ENCODE measurements at places on chromosomes 4 and X.
A peak's percentile ranks its signal among the peaks of the same experiment; 100 is the strongest.

DNA sequence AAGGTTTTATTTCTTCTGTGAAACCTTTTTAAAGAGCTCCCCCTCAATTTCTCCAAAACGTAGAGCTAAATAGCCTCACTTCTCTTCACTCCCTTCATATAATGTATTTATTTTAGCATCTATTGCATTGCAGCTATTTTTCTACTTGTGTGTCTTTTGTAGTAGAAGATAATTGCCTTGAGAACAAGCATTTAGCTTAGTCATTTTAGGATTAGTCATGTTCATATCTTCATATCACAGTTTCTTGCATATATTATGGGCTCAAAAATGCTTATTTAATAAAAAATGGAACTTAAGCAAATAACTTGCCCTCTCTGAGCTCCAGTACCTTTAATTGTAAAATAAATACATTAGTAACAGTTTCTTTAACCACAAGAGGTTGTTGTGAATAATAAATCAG lies 72.1 kb upstream of the SPANXC start:
- DNase-seq = no peak

DNA sequence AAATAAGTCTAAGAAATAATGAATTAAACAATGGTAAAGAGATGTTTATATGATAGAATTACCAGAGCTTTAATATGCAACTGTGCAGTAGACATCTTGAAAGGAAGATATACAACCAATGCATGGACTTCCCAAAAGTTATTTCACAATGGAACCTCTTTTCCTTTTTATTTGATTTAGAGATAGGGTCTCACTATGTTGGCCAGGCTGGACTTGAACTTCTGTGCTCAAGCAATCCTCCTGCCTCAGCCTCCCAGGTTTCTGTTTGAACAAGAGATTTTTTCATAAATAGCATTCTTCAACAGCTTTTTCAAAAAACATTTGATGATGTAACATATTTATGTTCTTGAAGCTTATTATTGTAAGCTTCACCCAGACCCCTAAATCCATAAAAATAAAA lies 72.0 kb downstream of the LRBA start:
- DNase-seq = no peak

GRCh38 chrX:19361701-19362100 lies 18.0 kb downstream of the PDHA1 start:
- DNase-seq = no peak

GRCh38 chrX:150438165-150438564 lies 75.0 kb downstream of the MAMLD1 start:
- no peak for DNase-seq

DNA sequence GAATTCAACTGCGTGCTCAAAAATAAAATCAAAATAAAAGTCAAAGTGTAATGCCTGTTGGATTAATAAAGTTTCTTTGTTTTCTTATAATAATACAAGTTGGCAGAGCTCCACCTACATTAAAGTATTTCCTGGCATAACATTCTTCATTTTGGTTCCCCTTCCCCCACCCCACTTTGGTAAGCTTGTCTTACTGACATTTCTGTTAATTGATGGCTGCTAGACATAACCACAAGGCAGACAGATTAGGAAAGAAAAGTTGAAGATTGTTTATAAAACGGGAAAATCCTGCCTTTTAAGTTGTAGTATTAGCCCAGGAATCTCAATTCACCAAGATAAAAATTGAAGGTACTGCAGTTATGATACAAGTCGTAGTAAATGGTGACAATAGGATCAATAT lies 246.5 kb upstream of the RPS6KA3 start:
- DNase-seq = no peak

GRCh38 chr4:185232370-185232769 lies 23.0 kb downstream of the SNX25 start:
- no peak for DNase-seq

GRCh38 chr4:150782311-150782710 lies 200.4 kb downstream of the MAB21L2 start:
- no peak for DNase-seq

- no peak for DNase-seq
Observed at GRCh38 chrX:147890756-147891155, 21.0 kb upstream of the FMR1 start.

DNA sequence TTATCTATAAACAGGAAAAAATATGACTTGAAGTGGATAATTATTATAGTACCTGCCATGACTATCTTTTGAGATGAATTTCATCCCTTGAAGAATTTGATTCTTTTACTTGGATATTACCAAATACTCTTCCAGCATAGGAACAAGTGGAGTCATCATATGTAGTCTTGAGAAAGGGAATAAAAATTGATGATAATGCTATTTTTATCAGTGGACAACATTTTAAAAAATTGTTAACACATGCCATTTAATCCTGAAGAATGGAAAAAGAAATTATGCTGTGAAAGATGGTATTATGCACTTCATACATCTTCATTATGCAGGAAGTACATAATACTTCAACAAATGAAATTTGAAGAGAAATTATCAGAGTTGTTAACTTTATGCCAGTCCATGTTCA lies 83.6 kb downstream of the ITIH6 start:
- no peak for DNase-seq

GRCh38 chrX:154441984-154442707 lies 1.8 kb upstream of the FAM50A start:
- no peak for DNase-seq

- DNase-seq = no peak
Observed at GRCh38 chr4:16205298-16206164, 20.7 kb downstream of the TAPT1 start.

DNA sequence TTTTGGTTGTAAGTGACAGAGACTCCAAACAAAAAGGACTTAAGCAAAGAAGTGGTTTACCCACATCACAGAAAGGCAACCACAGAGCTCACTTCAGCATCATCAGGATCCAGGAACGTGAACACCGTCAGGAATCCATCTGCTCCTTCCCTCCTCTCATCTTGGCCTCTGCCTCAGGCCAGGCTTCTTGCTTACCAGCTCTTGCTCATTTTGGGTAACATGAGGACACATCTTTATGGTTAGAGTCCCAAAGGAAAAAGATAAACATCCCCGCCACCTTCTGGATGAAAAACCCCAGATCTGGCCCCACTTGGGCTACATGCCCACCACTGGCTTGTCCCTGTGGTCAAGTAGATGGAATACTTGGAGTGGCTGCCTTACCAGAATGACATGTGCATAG lies 176.8 kb upstream of the RPL34 start:
- DNase-seq = no peak

DNA sequence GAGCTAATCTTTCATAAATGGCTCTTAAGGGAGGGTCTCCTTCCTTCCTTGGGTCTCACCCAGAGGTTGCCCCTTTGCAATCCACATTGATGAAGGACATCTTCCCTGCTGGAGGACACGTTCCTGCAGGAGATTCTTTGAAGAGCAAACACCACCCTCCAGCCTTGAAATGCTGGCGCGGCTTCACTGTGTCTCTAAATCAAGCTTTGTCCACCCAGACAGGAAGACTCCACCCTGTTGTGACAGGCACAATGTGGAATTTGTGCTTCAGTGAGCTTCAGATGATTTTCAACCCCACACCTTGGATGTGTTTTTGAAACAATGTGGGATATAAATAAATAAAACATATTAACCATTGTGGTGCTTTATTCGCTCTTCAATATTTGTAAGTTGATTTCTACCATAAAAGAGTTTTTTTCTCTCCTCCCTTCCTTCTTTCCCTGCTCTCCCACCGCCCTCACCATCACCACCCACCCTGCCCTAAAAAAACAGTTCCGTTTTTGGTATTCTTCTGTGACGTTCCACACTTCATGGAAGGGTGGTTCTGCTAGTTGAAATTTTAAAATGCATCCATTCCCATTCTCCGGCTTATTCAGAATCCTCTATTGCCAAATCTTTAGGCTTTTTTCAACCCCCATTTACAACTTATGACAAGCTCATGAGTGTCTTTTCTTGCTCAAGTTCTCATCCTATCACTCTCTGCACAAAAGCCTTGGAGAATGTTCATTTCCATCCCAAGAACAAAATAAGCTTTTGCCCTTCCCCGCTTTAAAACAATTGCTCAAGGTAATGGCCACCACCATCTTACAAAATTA lies 264.3 kb downstream of the RAPGEF2 start:
- no peak for DNase-seq

DNA sequence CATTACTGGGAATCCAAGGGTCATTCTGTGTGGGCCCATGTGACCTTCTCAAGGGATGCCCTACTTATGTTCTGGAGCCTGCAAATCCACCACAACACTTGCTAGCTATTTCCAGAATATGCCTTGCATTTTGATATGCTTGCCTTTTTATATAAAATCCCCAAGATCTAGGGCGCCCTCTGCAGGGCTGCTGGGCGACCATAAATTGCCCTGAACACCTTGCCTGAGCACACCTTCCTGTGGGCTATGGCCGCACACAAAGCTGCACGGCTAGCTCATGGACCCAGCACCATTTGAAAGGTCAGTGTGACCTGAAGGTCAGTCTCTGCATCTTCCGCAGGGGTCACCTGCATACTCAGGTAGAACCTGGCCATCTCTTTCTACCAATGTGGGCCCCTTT lies 311.7 kb downstream of the NLGN4X start:
- DNase-seq = no peak

DNA sequence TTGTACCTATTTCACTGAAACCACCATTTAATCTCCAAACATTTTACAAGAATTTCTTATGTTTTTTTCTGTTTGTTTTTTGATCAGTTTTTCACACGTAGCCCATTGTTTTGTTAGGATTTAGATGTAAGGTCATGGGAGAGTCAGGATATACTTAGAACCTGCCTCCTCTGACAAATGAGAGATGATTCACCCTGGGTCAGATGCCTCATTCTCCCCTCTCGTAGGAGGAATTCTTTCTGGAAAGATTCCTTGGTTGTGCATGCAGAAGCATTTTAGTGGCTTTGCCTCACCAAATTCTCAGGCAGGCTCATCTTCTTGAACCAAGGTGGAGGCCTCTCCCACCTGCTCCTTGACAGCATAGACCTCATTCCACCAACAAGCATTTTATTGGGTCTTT lies 599.3 kb downstream of the SPRY1 start:
- DNase-seq = no peak

- no peak for DNase-seq
Observed at GRCh38 chr4:28082686-28083390, 1222.2 kb downstream of the STIM2 start.

- DNase-seq = no peak
Observed at GRCh38 chrX:68989865-68990606, 161.2 kb downstream of the EFNB1 start.

- DNase-seq = no peak
Observed at GRCh38 chrX:72081605-72082320, 50.0 kb downstream of the RTL5 start.

- peak; percentile 41 for DNase-seq
Observed at GRCh38 chrX:39772057-39772832, 325.5 kb downstream of the BCOR start.

- no peak for DNase-seq
Observed at GRCh38 chr4:172270397-172270796, 457.2 kb downstream of the GALNTL6 start.

GRCh38 chrX:45623266-45623665 lies 422.6 kb upstream of the DIPK2B start:
- DNase-seq = no peak

DNA sequence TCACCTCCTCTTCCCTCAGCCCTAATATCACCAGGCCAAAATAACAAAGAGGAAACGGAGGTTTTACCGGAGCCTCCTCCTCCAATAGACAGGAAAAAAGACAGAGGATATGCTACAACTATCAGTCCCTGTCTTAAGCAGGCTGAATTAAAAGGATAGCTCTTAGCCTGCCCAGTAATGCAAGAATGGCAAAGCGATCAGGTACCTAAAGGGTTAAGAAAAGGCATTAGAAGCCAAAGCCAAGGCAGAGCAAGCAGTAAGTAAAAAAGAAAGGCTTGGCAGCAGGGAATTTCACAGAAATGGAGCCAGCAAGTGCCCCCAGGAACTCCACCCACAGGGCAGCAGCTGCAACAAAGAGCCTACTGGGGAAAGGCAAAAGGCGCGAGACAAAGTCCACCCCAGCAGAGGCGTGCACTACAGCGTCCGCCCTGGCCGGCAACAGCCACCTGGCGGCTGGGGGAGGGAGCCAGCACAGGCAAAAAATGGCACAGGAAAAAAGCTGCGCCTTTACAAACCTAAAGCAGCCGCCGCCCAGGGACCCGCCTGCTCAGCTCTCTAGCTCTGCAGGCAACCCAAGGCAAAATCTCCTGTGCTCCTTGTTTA lies 220.6 kb upstream of the ZC4H2 start:
- DNase-seq = no peak
